ENCODE measurements at places on chromosomes 2 and 18. TPM values are rescaled to one million over a fixed set of nuclear protein-coding genes. Genes with fewer than 3 reads are reported as not detected.

ADAM23 gene
- polyA plus RNA-seq, result 3.6 TPM

PID1 gene
- 0.16 TPM for polyA plus RNA-seq

UGT1A3 gene
- polyA plus RNA-seq, result not detected

CD207 gene
- 0.33 TPM for polyA plus RNA-seq

SCN7A gene
- 0.05 TPM for polyA plus RNA-seq

FAM110C gene
- not detected for polyA plus RNA-seq

BOLL gene
- not detected for polyA plus RNA-seq

MYOM1 gene
- 0.08 TPM for polyA plus RNA-seq

PARD6G gene
- 4.3 TPM for polyA plus RNA-seq

RBKS gene
- polyA plus RNA-seq, result 7.2 TPM

AGXT gene
- polyA plus RNA-seq, result not detected

GORASP2 gene
- polyA plus RNA-seq, result 148 TPM

TRABD2A gene
- 3.0 TPM for polyA plus RNA-seq

MYL1 gene
- polyA plus RNA-seq, result not detected

PROKR1 gene
- not detected for polyA plus RNA-seq

DSG4 gene
- polyA plus RNA-seq, result not detected

PAX8 gene
- 0.08 TPM for polyA plus RNA-seq

GDF7 gene
- 0.03 TPM for polyA plus RNA-seq

HES6 gene
- polyA plus RNA-seq, result 4.4 TPM

LIPG gene
- polyA plus RNA-seq, result 3.2 TPM

MPP4 gene
- polyA plus RNA-seq, result 24.4 TPM

SLC38A11 gene
- polyA plus RNA-seq, result not detected

ICOS gene
- not detected for polyA plus RNA-seq

ALPP gene
- polyA plus RNA-seq, result not detected

BUB1 gene
- polyA plus RNA-seq, result 10.9 TPM

DUSP2 gene
- 1.2 TPM for polyA plus RNA-seq

DSC2 gene
- polyA plus RNA-seq, result not detected

TBR1 gene
- polyA plus RNA-seq, result under 0.01 TPM

OSBPL6 gene
- 2.7 TPM for polyA plus RNA-seq

AKAIN1 gene
- not detected for polyA plus RNA-seq

TCF23 gene
- not detected for polyA plus RNA-seq

VIT gene
- polyA plus RNA-seq, result not detected

CFLAR gene
- 32.6 TPM for polyA plus RNA-seq

DHRS9 gene
- not detected for polyA plus RNA-seq

DCDC2C gene
- not detected for polyA plus RNA-seq

GALR1 gene
- polyA plus RNA-seq, result not detected

NIFK gene
- 17.0 TPM for polyA plus RNA-seq

All from SK-N-SH (cell line).